AG04450 (cell line): ENCODE measurements at places on chromosomes 1 and 21. TPM values are rescaled to one million over a fixed set of nuclear protein-coding genes. Genes with fewer than 3 reads are reported as not detected.

DNA sequence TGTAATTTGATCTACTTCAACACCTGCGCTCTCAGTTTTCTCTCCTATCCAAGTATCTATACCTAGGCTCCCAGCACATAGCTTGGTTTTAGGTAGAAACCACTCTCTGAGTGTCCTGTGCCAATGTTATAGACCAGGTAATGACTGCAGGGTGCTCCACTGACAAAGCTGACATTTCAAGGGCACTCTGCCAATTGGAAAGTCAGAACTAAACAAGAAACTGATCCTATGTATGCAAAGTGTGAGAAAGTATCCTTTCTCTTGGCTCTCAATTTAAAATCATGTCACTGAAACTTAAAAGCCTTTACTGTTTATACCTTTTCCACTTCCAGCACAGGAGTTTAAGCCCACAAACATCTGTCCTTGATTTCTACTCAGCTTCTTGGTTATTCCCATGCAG lies 45.0 kb upstream of the AIM2 start:
- no peak for DNase-seq

GRCh38 chr1:44282704-44283426 lies 69.6 kb downstream of the DMAP1 start:
- DNase-seq, result no peak

- no peak for DNase-seq
Measured at GRCh38 chr1:220684890-220685289, 5.3 kb upstream of the C1orf115 start.

GRCh38 chr1:183633676-183634343 lies 1.8 kb downstream of the ARPC5 start:
- DNase-seq, result peak; percentile 84

- no peak for DNase-seq
Measured at GRCh38 chr1:21508580-21509350, 458 bp upstream of the ALPL start.

DNA sequence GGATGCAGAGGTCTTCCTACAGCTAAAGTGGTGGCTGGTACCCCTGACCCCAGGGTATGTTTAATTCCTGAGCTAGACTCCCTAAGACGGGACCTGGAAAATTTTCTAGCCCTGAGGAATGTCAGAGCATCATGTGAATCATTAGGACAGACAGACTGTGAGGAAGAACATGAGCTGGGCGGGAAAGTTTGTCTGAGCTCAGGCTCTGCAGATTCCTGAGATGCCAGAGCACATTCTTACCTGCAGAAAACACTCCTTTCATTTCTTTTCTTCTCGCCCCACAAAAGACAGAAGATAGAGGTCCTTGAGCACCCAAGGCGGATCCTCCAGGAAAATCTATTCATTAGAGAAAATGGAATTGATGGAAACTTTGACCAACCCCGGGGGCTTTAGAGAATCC lies 6.5 kb downstream of the CAPN2 start:
- DNase-seq, result no peak

DNA sequence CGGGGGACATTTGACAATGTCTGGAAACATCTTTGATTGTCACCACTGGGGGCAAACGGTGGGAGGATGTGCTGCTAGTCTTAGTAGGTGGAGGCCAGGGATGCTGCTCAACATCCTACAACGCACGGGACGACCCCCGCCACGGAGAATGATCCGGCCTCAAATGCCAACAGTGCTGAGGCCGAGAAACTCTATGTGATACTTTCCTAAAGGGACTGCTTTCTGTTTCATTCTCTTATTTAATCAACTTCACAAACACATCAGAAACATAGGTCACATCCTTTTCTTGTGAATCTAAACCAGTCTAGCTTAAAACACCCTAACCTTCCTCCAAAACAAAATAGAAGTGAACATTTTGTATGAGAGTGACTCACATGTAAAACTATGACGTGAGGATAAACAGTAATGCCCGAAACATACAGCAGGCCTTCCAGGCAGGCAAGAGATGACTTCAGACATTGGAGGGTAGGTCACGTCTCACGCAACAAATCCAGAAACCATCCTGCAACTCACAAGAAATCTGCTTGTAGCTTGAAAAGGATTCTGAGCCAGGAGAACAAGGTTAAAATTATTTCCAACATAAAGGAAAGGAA lies 37.2 kb upstream of the ETS2 start:
- DNase-seq, result peak; percentile 96

GRCh38 chr1:56071351-56071750 lies 508.0 kb downstream of the PLPP3 start:
- no peak for DNase-seq

- DNase-seq, result no peak
Measured at GRCh38 chr1:29802181-29803068, 566.1 kb downstream of the PTPRU start.

DNA sequence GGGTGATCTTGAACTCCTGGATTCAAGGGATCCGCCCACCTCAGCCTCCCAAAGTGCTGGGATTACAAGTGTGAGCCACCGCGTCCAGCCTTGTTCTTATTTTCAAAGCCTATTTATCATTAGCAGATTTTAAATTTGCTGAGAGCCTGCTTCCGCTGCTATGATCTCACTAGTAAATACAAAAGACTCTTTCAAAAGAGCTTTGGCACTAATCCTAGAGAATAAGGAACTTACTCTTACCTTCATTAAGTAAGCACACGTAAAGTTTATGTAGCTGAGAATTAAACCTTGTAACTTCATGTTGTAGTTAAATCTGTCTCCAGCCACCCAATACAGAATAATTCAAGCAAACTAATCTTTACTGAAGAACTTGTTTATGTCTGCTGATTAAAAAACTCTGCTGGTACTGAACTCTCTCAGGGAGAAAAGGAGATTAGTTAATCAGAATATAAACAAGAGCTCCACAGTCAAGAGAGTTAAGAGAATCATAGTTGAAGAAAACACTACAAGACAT lies 72.3 kb downstream of the RUSC1 start:
- no peak for DNase-seq

DNA sequence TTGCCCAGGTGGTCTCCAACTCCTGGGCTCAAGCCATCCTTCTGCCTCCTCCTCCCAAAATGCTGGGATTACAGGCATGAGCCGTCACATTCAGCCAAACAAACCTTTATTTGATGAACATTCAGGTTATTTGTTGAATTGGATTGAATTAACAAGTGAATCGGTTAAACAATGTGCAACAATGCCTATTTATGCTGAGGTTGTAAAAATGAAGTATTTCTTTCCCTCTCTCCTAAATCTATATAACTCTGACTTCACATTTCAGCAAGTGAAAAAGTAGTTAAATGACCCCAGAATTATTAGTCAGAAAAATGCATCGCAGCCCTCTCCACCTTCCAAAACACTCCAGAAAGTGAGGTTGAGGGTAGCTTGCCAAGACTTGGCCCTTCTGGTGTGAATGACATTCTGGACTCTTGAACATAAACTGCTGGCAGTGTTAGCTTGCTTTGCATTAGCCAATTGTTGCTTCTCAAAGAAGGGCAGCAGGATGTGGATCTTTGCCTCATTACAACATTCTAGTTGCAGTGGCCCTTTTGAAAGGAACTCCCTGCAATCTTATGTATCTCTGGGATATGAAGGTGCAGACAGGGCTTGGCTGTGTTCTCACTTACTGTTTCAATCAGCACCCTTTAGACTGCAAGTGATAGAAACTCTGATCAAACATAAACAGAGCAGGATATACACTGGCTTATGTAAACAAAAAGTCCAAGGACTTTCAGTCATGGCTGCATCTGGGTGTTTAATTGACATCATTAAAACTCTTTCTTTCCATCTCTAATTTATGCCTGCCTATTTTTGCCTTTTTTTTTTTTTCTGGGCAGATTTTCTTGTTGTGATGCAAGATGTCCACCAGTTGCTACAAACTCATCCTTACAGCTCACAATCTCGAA lies 22.4 kb downstream of the EDN2 start:
- DNase-seq, result no peak

GRCh38 chr1:17409391-17409811 lies 30.1 kb downstream of the RCC2 start:
- no peak for DNase-seq

DNA sequence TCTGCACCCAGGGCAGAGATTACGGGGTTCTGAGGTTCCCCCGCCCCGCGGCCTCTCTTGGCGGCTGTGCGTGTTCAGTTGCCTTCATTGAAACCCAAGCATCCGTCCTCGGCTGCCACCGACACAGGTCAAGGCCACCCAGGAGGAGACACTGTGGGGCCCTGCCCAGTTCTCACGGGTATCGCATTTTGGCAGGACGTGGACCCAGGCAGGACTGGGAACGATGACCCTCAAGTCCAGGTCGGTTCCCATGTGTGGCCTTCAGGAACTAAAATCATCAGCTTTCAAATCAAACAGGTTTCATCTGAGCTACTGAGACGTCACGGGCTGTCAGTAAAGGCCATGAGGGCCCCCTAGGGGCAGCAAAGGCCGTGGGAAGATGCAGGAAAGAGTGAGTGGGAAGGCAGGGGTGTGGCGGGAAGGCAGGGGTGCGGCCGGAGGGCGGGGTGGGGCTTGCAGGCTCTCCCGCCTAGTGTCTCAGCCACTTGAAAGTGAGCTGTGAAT lies 7.0 kb upstream of the C1orf174 start:
- DNase-seq, result no peak

- DNase-seq, result no peak
Measured at GRCh38 chr1:7177438-7178146, 392.3 kb downstream of the CAMTA1 start.

- no peak for DNase-seq
Measured at GRCh38 chr1:185652348-185652747, 81.8 kb upstream of the HMCN1 start.

DNA sequence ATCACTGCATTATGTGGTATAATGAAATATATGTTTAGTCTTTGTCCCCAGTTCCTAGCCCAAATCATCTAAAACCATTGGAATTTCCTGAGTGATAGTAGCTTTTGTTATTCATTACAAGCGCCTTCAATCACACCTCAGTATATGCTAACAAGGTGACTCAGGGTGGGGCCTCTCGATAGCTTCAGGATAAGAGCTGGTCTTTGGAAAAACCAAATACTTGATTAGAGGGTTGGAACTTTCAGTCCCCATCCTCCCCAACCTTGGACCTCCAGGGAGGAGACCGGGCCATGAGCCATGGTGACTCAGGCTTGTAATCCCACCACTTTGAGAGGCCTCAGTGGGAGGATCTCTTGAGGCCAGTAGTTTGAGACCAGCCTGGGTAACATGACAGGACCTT lies 5.1 kb upstream of the BRDT start:
- no peak for DNase-seq

DNA sequence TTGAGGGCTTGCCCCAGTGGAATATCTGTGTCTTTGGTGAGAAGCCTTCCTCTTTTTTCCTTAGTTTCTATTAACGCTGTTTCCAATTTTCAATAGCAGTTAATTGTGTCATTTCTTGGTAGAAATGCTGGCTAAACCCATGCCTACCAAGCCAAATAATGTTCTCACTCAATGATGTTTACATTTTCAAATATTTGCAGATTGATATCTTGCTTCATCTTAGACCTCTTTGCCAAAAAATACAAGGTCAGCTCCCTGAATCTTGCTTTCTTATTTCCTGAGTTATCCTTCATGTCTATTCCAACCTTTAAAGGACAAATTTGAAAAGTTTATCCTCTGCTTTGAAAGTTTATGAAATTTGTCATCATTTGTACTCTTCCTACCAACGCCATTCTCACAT lies 5.1 kb downstream of the KCNJ15 start:
- no peak for DNase-seq

GRCh38 chr1:7393136-7393535 lies 378.0 kb upstream of the VAMP3 start:
- no peak for DNase-seq

DNA sequence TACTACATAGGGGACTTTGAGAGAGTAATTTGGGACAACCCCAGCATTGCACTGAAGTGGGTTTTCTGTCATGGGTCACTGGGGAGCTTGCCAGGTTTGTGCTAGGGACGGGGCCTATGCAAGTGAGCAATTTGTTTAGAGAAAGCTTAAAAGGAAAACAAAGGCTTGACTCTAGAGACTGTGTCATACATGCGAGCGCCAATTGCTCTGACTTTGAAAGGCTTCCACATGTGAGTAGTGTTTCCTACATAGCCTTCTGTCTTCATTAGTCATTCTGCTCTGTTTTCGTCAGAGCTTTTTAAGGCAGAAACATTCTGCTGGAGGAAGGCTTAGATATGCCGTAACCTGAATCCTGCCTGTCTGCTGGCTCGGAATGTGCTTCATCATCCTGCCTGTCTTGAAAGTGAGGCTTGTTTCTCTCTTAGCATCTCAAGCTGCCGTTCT lies 28.4 kb downstream of the TRIM45 start:
- peak; percentile 91 for DNase-seq

GRCh38 chr1:44621841-44622286 lies 52.4 kb downstream of the TMEM53 start:
- no peak for DNase-seq

GRCh38 chr1:61534847-61535246 lies 190.1 kb downstream of the TM2D1 start:
- DNase-seq, result no peak

GRCh38 chr1:209355415-209355814 lies 228.1 kb upstream of the CAMK1G start:
- no peak for DNase-seq

- no peak for DNase-seq
Measured at GRCh38 chr1:32180186-32181060, 948 bp downstream of the TXLNA start.

GRCh38 chr1:156502391-156502893 lies 1.9 kb upstream of the MEF2D start:
- no peak for DNase-seq

GRCh38 chr1:229694053-229694693 lies 68.1 kb downstream of the URB2 start:
- peak; percentile 41 for DNase-seq

DNA sequence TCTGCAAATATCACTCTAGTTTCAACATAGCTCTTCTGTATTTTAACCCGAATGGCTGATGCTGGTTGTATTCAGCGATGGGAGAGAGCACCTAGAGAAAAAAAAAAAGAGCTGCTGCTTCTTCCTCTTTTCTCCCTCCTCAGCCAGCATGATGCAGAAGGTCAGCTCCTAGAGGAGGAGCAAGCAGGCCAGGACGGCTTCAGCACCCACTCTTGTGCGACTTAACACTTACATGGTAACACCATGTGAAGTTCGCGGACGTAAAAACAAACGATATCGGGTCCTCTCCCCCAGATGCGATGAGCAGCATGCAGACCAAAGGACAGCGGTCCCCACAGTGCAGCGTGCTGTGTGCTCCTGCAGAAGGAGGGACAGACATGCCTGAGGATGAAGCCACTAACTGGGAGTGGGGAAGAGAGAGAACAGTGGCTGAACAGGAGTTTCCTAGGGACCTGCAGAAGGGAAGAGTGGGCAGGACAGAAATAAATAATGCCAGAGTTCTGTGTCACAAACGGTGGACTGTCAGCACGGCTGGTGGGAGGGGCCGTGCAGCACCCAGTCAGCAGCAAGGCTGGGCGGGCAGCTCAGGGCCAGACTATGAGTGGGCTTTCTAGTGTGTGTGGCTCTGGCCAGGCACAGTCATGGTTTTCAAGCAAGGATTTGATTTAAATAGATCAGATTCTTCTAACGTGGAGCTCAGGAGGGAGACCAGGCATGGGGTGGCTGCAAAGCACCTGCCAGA lies 11.4 kb upstream of the B3GALT5 start:
- no peak for DNase-seq

Gene FCN3
- polyA plus RNA-seq, result not detected in 2 replicates

Gene PTGS2
- 2.1 and 2.7 TPM in 2 replicates for polyA plus RNA-seq

Gene KRTAP19-1
- not detected in 2 replicates for polyA plus RNA-seq
